ENCODE measurements at places on chromosomes 2 and 18. TPM values are rescaled to one million over a fixed set of nuclear protein-coding genes. Genes with fewer than 3 reads are reported as not detected.

Gene SCYGR4
- total RNA-seq: not detected

Gene CPO
- total RNA-seq: not detected

Gene C1QL2
- 11.6 TPM for total RNA-seq

Gene PRLH
- not detected for total RNA-seq

Gene RAD51AP2
- not detected for total RNA-seq

DNA sequence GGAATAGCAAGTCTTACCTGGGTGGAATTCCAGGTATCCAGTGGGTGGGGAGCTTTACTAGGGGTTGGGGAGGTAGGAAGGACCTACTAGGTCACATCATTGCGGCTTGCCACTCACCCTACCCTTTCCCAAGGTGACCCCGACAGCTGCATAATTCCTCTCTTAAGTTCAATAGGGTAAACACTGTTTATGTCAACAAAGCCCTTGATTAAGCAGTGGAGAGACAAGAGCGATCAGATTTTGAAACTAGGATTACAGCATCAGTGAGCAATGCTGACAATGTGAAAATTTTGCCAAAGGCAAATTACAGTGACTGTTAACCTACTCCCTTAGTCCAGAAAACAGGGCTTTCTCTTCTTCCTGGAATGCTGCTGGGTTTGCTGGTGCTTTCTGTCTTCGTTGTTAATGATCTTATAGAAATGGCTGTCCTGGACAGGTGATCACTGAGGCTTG, 14.5 kb downstream of the SLC19A3 start:
- DNase-seq: no peak

DNA sequence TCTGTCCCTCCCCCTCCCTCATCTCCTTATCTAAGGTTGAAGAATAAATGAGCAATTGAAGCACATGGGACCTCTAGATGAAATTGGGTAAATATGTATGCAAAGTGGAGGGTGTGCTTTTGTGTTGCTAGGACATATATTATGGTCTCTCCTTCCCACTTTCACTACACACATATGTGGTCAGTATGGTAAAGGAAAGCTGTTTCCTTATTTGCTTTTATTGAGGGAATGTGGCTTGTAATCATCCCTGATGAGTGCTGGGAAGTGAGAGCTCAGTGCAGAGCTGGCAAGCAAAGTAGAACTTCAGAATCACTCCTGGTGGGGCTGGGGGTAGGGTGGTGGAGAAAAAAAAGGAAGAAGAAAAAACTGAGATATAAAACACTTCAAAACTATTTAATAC, 189.9 kb upstream of the ATP5MC3 start:
- no peak for DNase-seq

- DNase-seq: no peak
Observed at GRCh38 chr18:63832470-63832869, 55.0 kb upstream of the SERPINB2 start.

DNA sequence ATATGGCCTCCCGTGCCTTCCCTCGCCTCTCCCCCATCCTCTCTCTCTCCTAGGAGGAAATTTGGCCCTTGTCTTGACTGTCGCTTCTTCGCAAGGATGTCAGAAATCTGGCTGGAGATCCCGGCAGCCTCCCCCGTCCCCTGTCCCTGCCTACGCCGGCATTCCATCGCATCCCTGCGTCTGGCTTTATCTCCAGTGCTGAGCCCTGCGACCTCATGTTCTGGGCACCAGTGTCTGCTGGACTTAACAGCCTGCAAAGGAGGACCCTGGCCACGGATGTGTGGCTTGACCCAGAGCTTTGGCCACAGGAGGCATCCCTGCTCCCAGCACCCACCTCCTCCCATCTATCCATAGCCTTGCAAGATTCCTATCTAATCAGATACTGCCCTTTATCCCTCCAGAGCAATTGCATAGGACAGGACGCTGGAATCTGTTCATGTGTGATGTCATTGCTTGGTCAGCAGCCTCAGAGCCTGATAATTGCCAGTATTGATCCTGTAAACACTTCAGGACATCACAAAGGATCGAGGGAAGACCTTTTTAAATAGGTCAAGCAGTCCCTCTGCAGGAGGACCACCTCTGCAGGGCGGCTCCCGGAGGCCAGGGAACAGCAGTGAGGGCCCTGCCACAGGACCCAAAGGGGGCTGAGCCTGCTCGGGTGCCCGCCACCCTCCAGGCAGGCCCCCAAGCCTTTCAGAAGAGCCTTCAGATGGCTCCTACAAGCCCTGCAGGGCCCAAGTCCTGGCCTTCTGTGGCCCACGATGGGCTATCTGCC, 168.2 kb downstream of the TWIST2 start:
- peak; percentile 25 for DNase-seq

- no peak for DNase-seq
Observed at GRCh38 chr2:169073963-169074751, 4.8 kb downstream of the DHRS9 start.

GRCh38 chr2:217688494-217688893, 314.3 kb downstream of the TNS1 start:
- no peak for DNase-seq
